Mammary epithelial cell (primary cell): ENCODE measurements at places on chromosomes 5 and 9.

DNA sequence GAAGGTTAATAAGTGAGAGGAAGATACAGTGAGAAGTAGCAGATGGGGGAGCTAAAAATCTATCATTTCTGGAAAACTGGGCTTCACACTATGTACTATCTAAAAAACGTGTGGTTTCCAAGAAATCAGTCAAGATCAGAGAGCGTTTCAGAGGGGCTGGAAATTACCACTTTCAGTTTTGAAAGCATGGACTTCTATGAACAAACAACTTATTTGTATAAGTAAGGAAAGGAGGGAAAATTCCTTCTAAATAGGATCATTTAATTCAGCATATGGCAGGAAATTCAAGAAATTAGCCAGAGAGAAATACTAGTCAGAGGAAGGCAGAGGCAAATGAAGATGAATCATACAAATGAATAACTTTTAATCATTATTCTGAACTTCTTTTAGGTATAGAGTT lies 11.3 kb downstream of the TNC start:
- DNase-seq = no peak

GRCh38 chr5:74576941-74577456 lies 63.5 kb downstream of the ENC1 start:
- peak; percentile 44 for DNase-seq

DNA sequence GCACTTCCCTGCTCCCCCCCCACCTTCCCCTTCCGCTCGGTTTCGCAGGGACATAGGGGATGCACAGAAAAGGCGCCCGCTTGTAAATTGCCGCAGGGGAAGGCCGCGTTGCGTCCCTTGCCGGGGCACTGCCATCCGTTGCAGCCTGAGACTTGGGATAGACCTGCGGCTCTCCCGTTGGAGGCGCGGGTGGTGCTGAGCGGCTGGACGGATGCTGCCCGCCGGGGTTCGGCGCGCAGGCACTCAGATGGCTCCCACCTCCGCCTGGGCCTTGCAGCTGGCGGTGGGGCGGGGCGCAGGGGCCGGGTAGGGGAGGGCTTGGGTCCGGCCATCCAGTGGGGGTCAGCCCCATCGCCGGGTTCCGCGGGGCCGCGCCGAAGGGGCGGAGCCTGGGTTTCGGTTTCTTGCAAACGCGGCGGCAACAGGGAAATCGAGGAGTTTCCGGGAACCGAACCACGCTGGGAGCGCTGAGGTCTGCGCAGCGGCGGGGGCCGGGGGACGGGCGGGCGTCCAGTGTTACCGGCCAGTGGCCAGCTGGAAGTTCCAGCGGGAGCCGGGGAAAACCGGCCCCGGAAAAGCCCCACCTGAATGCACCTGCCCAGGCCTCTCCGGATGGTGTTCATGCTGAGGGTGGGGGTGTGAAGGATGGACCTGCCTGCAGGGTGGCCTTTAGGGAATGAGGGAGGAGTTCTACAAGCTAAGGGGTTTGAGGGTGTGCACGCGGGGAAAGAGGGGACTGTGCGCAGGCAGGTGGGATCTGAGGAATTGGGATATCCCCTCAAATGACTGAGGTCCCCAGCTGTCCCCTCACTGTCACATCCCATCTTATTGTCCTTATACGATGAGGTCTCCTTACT lies 6.3 kb upstream of the IRF1 start:
- peak; percentile 74 for DNase-seq

DNA sequence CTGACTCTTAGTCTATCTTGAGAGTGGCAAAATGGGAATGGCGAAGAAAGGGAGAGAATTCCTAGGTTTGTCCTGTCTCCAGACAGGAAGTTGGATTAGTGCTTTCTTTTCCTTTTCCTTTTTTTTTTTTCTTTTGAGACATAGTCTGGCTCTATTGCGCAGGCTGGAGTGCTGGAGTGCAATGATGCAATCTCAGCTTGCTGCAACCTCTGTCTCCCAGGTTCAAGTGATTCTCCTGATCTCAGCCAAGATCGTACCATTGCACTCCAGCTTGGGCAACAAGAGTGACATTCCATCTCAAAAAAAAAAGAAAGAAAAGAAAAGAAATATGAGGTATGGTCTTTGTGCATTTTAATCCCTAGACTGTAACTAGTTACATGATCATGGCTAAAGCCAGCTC lies 12.6 kb upstream of the KIF27 start:
- DNase-seq = no peak

DNA sequence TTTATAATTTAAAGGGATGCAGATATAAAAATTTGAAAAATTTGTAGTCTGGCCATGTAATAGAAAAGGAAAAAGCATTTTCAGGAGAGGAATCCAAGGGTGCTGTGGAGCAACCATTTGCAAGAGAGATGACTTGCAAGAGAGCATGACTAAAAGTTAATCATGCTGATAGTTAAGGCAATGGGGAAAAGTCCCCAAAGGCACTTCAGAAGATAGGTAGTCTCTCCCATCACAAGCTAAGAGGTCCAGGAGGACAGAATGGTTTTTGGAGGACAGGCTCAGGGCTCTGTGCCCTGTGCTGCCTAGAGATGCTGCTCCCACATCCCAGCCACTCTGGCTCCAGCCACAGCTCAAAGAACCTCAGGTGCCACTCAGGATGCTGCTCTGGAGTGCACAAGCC lies 38.8 kb downstream of the DNAJB5 start:
- peak; percentile 40 for DNase-seq

GRCh38 chr9:73210886-73211666 lies 59.4 kb downstream of the ANXA1 start:
- DNase-seq = no peak

DNA sequence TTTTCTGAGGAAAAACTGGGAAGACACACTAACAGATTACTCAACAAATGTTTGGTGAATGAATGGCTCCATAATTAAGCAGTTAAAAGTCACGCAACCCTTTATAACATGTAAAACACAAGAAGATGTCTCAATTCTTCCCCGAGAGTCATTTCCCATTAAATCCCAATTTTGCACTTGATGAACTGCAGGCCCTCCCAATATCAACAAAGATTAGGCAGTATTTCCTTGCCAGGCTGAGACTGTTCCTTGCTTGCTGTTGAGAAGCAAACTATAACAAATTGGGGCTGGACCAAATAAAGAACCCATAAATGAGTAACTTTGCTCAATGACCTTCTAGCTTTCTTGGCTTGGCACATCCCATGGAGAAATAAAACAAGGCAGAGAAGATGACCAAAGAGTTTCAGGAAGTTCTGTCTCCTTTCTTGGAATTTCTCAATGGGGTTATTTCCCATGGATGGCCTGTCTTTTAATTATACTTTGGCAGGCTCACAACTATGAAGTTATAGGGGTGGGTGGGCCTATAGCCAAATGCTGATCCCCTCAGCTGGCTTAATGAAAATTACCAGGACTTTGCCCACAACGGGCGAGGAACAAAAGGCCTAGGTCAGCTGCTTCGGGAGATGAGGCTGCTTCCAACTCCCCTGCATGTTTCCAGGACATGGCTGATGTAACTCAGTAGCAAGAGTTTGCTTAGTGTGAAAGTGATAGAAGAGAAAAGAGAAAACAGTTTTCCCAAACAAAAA lies 243.1 kb upstream of the RFX3 start:
- DNase-seq = no peak

- no peak for DNase-seq
These were observed 182.2 kb downstream of the TAF11L14 start for GRCh38 chr5:17816505-17816904.

GRCh38 chr9:130041648-130042405 lies 1.2 kb downstream of the FNBP1 start:
- peak; percentile 29 for DNase-seq

GRCh38 chr5:95533106-95533505 lies 21.7 kb downstream of the SKIC3 start:
- DNase-seq = no peak

DNA sequence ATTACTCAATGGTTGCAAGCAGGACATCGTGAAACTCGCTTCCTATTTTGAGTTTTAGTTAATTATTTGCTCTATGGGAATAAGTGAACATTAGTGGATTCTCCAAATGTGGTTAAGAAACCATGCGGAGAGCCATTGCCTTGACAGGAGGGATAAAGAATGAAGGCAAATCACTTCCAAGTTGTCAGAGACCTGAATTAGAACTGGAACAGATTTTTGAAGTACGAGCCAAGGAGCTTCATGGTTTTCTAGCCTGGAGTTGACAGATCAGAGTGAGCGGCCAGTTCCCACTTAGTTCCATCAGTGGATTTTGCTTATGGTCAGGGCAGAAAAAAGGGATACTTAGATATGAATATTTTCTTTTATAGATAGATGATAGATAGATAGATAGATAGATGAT lies 171.4 kb upstream of the CDH10 start:
- no peak for DNase-seq

DNA sequence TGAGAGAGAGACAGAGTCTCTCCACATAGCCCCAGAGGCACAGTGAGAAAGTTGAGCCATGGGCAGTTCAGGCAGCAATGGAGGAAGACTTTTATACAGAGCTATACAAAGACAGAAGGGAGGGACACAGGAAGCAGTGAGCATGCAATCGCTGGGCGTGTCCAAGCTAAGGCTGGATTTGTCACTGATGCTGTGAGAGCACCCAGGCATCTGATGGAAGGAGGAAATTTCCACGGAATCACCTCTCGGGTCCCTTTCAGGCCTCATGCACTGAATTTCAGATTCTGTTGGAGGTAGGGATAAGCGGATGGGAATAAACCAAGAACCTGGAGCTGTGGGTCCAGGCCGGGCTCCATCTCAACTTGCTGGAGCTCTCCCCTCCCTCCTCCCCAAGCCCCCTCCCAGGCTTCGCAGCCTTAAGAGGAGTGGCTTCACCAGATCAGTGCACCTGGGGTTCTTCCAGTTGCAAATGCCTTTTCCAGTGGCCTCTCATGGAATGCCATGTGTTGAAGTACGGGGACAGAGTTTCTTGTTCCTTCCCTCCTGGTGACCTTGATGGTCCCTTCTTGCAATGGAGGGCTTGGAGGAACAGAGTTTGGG lies 114.8 kb upstream of the ALDH1B1 start:
- DNase-seq = no peak
